ENCODE measurements at places on chromosomes 4 and X.

DNA sequence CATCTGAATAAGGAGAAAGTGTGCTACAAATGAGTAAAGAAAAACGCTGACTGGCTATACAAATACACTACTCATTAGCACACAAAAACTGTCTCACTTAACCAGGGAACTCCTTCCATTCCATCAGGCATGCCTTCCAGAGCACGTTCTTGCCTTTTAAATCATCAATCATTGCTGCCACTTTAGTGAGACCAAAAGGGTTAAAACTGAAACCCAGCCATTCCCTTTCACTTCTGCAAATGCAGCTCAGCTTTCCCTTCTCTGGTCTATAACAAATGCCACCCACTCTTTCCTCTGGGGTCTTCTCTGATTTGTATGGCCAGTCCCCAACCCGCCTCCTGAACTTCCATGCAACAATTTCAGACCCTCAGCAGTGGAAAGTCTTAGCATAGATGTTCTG, 231.5 kb downstream of the TRIML1 start:
- no peak for DNase-seq

DNA sequence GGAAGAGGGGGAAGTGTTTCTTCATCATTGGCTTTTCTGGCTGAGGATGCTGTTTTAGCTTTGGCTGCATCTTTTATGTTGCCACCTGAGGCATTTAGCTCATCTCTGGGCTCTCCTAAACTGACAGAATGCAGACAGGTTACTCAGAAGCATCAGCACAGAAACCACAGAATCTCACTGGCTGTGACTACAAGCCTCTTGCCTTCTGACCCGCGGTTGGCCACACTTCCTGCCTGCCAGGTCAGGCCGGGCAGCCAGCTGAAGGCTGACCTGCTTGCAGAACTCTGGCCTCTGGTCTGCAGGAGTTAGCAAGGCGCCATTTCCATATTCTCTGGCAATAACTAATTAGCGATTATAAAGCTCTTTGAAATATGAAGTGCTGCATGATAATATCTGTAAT, 366.5 kb downstream of the MID1IP1 start:
- DNase-seq, result no peak

DNA sequence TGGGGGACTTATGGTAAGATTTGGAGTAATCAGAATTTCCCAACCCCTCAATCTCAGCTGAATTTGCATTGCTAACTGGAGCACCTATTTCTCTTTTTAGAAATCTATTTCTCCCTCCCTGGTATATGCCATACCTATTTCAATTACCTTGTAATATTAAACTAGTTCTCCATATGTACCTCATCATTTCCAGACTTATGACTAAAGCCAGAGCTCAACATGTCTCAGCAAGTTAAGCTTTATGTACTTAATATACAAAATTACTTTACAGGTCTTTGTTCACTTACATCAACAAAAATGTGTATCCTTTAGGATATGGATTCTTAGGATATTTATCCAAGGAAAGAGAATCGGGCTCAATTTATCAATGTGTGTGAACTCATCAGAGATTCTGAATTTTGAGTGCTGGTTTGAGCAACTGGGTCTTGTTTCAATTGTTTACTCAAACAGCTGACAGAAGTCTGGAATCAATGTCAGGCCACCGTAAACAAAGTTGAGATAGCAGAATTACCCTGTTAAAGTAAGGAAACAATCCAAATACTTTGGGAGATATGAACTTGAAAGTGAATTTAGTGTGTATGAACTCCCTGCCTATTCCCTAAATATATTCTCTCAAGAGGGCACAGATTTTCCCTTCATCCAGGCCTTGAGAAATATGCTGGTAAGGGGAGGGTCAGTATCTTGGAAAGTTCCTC, 199.6 kb downstream of the VEGFC start:
- no peak for DNase-seq

- no peak for DNase-seq
These were observed 32.2 kb downstream of the TBC1D14 start for GRCh38 chr4:6941796-6942195.

- no peak for DNase-seq
These were observed 139.2 kb upstream of the ANK2 start for GRCh38 chr4:112910109-112910736.

- DNase-seq, result no peak
These were observed 531.4 kb downstream of the INPP4B start for GRCh38 chr4:142314686-142315085.

DNA sequence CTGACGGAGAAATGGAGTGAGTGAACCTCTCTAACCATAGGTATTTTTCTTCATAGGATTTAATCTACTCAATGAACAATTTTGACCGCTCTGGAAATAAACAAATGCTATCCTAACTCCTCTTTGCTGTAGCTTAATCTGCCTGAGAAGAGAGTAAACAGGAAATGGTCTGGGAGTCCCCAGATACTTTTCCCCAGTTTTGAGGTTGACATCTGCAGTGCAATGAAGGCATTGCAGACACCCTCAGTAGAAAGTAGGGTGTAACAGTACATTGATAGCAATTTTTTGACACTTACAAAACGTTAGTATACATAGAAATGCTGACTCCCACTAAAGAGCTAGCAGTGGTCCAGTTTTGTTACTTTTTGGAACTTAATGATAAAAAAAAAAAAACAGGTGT, 495.9 kb upstream of the FAM241A start:
- no peak for DNase-seq

- DNase-seq, result no peak
These were observed 732 bp upstream of the ESX1 start for GRCh38 chrX:104255465-104255864.

GRCh38 chr4:94590493-94590892, 138.8 kb downstream of the PDLIM5 start:
- DNase-seq, result no peak

DNA sequence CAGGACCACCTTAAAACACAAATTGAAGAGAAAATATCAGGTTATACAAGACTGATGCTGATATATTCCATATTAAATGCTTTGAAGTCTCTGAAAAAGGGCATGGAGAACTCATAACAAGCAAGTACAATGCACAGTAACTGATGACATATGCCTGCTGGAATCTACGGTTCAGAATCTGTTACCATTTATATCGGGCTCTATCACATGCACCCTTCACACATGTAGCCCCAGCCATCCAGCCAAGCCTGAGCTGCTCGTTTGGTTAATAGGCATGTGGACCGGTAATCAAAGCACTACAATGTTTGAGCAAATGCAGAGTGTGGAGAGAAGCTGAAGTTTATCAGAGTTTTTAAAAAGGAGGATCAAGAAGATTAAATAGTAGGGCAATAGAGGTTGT, 11.8 kb downstream of the COMMD8 start:
- no peak for DNase-seq

DNA sequence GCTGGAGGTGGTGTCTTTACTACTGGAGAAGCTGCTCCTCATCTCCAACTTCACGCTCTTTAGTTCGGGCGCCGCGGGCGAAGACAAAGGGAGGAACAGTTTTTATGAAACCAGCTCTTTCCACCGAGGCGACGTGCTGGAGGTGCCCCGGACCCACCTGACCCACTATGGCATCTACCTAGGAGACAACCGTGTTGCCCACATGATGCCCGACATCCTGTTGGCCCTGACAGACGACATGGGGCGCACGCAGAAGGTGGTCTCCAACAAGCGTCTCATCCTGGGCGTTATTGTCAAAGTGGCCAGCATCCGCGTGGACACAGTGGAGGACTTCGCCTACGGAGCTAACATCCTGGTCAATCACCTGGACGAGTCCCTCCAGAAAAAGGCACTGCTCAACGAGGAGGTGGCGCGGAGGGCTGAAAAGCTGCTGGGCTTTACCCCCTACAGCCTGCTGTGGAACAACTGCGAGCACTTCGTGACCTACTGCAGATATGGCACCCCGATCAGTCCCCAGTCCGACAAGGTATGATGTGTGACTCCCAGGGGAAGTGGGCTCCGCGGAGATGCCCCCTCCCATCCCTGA, 634 bp downstream of the LRAT start:
- DNase-seq, result no peak

GRCh38 chr4:22237155-22237751, 278.6 kb downstream of the ADGRA3 start:
- peak; percentile 5 for DNase-seq

DNA sequence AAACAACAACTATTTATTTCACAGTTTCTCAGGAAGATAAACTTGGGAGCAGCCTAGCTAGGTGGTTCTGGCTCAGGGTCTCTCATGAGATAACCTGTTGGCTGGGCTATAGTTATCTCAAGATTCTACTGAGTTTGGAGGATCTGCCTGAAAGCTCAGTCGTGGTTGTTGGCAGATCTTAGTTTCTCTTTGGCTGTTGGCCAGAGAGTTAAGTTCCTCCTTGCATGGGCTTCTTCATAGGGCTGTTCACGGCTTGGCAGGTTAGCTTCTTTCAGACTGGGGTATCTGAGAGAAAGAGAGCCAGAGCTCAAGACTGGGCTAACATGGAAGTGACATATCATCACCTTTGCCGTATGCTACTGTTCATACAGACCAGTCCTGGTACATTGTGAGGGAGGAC, 28.7 kb downstream of the SEC24B start:
- DNase-seq, result no peak

- DNase-seq, result no peak
These were observed 16.8 kb upstream of the C4orf51 start for GRCh38 chr4:145663194-145663593.

DNA sequence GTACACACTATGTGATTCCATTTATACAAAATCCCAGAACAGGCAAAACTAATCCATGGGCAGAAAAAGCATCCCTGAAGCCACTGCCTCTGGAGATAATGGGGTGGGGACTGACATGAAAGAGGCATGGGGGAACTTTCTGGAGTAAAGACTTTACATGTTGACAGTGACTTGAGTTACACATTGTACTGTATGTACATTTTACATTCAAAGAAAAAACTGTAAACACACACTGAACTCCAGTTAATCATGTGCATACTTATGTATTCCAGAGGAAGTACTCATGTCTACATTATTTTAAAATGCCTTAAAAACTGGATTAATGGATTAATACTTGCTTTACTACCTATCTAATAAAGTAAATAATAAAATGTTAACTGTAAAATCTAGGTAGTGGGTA, 21.6 kb downstream of the CENPU start:
- DNase-seq, result no peak

- no peak for DNase-seq
These were observed 136.2 kb upstream of the MED14 start for GRCh38 chrX:40871385-40872082.

GRCh38 chr4:3235030-3235345, 14.0 kb upstream of the MSANTD1 start:
- DNase-seq, result no peak

GRCh38 chr4:125948021-125948420, 633.3 kb downstream of the FAT4 start:
- DNase-seq, result no peak

DNA sequence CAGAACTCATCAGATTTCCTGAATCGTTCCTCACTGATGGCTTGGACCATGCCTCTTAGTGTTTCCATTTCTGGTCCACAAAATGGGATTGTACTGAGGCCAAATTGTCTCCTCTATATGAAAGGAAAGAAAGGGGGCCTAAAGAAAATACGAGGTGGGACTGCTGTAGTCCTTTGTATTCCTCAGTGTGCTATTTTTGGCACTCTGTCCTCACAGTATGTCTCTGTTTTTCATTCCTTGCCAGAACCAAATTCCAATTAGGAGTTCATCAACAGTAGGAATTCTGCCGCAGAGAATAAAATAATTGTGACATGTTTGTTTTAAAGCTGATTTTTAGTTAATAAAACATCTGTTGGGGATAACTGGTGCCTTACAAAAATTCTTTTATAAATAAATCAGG, 515.7 kb downstream of the SMARCA1 start:
- DNase-seq, result no peak

DNA sequence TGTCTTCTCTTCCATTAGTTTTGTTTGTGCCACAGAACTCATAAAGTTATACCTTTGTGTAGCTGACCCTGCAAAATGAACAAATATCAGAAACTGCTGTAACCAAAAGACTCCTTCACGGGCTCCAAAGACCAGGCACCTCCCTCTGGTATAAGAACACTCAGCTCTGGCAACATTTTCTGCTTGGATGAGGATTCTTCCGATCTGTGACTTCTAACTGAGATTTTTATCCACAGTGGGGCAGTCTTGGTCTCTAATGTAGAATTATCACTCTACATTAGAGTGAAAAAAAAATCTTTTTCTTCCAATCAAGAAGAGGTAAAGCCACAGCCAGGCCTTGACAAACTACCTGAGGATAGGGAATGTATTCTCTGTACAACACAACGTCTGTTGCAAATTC, 38.5 kb upstream of the PRSS48 start:
- no peak for DNase-seq

DNA sequence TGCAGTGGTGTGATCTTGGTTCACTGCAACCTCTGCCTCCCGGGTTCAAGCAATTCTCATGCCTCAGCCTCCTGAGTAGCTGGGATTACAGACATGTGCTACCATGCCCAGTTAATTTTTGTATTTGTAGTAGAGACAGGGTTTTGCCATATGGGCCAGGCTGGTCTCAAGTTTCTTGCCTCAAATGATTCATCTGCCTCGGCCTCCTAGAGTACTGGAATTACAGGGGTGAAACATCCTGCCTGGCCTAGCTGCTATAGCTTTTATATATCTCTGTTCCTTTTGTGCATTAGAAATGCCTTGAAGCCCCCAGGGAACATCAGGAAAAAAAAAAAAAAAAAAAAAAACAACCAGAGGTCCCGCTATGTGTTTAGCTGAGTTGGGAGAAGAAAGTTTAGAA, 34.8 kb downstream of the UBE2K start:
- no peak for DNase-seq

Data from activated T-cell treated with anti-CD3 and anti-CD28 coated beads for 4 hours (primary cell).